ENCODE measurements at places on chromosomes 12 and 14.

DNA sequence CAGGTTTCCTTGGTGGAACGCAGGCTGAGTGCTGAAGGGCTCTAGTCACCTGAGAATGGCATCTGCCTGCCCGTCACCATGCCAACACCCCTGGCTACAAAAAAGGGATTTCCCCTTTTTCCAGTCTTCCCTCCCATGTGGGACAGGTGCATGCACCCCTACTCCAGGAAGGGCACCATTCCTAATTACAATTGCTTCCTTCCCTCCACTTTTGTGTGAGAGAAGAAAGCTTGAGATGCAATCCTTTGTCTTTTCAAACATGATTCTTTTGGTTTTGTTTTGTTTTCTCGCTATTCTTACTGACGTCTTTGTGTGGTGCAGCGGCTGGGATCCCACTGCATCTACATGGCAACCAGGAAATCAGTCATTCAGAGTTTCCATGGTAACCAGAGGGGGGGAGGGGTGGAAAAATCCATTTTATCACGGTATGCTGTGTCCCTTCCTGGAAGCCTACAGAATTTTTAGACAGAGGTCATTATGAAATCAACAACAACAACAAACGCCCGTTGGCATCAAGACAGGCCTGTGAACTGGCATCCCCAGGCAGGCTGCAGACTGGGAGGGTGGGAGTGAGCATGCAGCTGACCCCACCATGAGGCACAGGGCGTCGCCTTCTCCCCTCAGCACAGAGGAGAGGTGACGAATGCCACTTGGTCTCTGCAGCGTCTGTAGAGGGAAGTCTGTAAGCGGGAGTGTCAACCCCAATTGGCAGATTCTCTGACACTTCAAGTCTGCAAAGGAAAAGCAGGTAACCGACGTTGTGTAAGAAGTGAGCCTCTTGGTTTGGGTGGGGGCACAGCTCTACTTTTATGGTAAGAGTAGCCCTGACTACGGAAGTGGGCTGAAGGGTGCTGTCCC lies 13.6 kb upstream of the GNG2 start:
- peak; percentile 96 for DNase-seq

DNA sequence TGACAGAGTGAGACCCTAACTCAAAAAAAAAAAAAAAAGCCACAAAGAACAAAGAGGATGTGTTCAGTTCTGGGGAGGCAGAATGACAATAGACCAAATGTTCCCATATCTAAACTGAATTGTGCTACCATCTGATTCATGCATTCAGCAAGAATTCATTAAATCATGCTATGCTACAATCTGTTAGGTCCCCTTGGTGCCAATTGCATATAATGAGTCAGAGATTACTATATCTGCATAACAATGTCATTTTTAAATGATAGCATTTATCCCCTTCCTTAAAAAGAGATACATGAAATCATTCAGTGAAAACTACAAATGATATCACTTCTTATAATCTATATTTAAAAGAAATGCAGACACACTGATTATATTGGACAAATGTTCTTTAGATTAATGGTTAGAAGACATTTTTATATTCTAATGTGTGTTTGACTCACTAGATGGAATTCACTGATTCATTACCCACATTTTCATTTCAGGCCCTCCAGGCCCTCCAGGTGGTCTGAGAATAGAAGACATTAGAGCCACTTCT lies 207.6 kb upstream of the PDZRN4 start:
- DNase-seq: no peak

DNA sequence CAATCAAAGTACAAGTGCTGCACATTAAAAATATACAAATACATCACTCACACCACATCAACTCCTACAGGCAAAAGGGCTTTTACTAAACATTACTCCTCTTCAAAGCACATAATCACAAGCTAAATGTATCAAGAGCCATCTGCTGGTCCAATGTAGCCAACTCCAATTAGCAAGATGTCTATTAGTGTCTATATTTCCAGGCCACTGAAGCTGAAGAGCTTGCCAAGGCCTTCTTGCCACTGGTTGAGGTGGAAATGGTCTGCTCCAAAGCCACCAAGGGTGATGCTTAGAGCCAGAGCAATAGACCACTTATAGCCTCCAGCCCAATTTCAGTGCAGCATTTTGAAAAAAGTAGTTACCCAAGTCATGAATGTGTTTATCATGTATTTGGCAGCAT lies 54.4 kb downstream of the RASSF9 start:
- DNase-seq: no peak

- DNase-seq: no peak
Observed at GRCh38 chr12:132238488-132238854, 90.9 kb downstream of the GALNT9 start.

- DNase-seq: no peak
Observed at GRCh38 chr14:93493054-93493453, 62.3 kb downstream of the UNC79 start.

- DNase-seq: no peak
Observed at GRCh38 chr12:53067993-53068770, 11.0 kb downstream of the SPRYD3 start.

DNA sequence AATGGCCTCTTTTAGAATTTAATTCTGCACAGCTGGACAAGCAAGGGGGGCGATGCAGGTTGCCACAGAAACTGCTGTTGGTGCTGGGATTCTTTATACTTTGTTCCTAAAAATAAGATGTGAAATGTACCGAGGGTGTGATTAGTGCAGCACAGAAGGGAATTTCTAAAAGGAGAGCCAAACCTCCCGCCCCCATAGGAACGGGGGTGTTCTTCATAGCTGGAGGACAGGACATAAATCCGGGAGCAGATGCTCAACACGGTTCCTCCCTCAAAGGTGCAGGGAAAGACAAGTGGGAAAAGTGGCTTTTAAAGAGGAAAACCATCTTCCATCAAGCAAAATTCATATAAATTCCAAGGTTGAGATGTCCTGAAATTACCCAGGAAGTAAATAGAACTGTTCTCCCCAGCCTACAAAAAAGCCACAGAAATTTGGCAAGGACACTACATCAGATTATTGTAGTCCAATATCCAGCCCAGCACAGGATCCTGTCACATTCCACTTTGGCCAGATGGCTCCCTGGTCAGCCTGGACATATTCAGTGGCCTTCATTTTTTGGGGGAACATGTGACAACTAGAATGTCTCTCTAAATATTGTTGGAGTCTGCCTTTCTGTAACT lies 51.4 kb upstream of the TMX1 start:
- DNase-seq: no peak

- no peak for DNase-seq
Observed at GRCh38 chr14:61145903-61146481, 135.1 kb downstream of the TMEM30B start.

GRCh38 chr12:91861554-91861953 lies 284.1 kb downstream of the BTG1 start:
- DNase-seq: no peak

- DNase-seq: peak; percentile 5
Observed at GRCh38 chr12:116662612-116663144, 75.2 kb downstream of the SPRING1 start.

DNA sequence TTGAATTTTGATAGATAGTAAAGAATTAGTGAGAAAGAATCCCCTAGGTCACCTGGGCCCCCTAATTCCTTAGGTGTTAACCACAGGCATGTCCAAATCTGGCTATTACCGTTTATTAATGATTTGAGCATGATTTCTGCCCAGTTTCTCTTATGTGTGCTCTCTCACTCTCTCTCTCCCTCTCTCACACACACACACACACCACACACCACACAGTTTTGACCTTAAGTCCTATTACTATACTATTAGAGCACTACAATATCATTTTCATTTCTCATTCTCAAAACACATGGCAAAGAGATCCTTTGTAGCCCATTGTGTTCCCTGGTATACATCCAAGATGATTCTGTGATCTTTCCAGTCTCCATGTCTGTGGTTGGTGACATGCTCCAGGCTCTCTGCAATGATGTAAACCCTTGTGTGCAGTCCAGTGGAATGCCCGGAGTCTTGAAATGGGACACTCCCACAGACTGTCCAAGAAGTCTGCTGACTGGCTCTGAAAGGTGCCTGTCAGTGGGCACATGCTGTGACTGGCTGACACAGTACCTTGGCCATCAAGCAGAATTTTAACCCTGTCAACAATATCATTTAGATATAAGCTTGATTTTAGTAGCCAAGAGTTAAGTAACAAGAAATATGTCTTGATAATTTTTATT lies 96.2 kb downstream of the FIGNL2 start:
- no peak for DNase-seq

DNA sequence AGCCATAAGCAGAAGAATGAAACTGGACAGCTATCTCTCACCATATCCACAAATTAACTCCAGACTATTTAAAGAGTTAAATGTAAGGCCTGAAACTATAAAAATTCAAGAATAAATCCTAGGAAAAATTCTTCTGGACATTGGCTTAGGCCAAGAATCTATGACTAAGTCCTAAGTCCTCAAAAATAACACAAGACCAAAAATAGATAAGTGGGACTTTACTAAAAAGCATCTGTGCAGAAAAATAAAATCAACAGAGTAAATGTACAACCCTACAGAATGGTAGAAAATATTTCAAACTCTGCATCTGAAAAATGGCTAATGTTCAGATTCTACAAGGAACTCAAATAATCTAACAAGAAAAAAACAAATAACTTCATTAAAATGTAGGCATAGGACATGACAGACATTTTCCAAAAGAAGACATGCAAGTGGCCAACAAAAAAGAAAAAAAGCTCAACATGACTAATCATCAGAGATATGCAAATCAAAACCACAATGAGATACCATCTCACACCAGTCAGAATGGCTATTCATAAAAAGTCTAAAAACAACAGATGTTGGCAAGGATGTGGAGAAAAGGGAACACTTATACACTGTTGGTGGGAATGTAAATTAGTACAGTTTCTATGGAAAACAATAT lies 61.0 kb upstream of the PPFIA2 start:
- no peak for DNase-seq

- no peak for DNase-seq
Observed at GRCh38 chr12:56948457-56948777, 9.0 kb downstream of the RDH16 start.

DNA sequence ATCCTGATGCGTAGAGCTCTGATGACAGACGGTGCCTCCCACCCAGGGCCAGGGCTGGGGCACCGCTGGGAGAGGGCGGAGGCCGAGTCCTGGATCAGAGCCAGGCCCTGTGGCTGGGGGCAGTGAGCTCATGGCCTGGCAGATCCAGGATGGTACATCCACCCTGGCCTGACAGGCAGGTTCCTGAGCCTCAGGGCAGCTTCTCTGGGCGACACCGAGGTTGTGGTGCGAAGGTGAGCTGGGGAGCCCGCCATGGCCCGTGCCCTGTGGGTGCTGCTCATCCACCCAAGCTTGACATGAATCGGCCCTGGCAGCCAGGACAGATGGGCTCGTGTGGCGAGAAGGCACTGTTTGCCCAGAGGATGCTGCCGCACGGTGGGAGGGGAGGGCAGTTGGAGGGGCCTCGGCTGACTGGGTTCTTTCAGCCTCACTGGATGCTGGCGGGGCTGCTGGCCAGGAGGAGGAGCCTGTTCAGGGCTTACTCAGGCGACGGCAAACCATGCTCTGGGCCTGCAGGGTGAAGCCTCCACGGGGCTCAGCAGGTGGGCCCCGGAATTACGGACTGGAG lies 16.6 kb downstream of the LRTM2 start:
- no peak for DNase-seq

- DNase-seq: peak; percentile 49
Observed at GRCh38 chr12:40224439-40225291, at the start of gene LRRK2. TSS of gene LRRK2 (plus strand) at chr12:40224997. CDS start at chr12:40225132, 135 bp downstream.

DNA sequence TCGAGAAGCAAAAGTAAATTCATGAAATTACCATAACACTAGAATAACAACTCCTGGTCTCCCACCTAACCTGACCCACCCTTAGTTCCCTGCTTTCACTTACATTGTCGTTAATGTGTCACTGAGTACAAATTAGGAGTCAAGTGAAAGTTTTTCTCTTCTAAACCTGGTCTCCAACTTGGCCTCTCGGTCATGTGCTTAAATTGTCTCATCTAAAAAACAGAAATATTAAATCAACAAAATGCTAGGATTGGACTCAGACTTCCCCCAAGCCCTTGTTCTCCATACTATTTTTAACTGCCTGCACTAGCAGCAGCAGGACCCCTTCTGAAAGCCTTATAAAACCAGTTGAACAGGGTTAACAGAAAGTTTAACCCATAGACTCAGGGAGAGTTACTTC lies 1.8 kb upstream of the BTG1 start:
- DNase-seq: no peak

DNA sequence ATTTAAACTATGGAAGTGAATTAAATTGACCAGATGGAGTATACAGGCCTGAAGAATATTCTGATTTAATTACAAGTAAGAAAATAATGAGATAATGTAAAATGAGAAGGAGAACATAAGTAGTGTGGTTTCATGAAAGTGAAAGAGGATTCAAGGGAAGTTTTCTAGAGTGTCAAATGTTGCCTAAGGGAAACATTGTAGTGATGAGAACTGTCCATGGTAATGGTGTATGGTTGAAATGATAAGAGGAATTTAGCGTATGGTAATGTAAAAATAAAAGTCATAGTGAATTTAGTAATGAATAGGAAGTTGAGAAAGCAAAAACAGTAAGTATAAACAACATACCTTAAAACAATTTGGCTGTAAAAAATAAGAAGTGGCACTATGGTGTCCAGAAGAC lies 1954.6 kb upstream of the FLRT2 start:
- no peak for DNase-seq

DNA sequence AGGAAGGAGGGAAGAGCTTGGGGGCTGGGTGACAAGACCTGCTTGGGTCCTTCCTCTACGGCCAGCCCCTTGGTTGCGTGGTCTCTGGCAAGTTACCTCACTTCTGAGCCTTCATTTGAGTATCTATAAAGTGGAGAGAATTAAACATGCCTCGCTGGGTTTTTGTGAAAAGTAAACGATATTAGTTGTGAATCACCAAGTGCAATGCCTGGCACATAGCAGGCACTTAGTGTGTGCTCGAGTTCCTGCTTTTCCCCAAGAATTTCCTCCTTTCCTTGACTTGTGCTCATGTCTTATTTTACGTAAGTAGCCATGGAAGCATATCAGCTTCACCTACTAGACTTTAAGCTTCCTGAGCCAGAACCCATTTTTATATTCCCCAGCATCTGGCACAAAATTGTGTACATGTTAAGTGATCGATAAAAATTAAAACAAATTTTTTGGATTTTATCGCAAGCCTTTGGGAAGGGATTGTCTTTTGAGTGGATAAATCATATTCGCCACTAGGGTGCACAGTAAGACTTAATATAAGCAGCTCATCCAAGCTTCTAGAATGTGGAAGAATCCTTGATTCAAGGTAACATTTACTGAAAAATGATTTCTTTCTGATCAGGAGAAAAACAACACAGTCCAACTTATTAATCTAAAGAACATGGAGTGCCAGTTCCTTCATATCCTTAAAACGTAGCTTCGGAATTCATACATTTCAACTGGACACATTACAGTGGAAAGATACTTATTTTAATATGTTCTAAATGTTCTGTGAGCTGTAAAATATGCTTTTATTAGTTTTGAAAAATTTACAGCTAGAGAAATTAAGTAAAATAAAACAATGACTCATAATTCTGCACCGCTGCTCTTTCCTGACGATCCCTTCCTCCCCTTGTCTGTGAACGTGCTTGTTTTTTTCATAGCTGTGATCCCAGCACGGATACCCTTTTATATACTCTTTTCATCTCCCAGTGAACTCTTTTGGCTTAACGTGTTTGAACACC lies 62.0 kb downstream of the SLC25A47 start:
- DNase-seq: no peak

- DNase-seq: no peak
Observed at GRCh38 chr14:64636980-64637429, 67.2 kb upstream of the PLEKHG3 start.
